ENCODE measurements at places on chromosomes 12 and 14. TPM values are rescaled to one million over a fixed set of nuclear protein-coding genes. Genes with fewer than 3 reads are reported as not detected.

DNA sequence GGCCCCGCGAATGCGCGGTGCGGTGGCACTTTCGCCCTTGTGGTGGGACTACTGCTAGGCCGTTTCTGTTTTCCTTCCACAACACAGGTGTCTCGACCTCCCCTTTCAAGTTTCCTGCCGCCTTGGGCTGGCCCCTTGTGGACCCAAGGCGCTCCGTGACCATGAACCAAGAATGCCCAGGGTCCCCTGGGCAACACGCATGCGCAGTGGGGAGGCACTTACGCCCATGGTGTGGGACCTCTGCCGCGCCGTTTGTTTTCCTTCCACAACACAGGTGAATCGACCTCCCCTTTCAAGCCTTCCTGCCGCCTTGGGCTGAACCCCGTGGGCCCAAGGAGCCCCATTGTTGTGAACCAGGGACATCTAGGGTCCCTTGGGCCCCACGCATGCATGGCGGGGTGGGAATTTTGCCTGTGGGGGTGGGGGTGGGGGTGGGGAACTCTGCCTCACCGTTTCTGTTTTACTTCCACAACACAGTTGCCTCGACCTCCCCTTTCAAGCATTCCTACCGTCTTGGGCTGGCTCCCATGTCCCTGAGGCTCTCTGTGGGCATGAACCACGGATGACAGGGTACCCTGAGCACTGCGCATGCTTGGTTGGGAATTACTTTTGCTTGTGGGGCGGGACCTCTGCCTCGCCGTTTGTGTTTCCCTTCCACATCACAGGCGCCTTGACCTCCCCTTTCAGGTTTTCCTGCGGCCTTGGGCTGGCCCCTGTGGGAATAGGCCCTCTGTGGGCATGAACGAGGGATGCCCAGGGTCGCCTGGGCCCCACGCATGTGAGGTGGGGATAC is 355.1 kb downstream of the ALG10 start:
- no peak for DNase-seq

DNA sequence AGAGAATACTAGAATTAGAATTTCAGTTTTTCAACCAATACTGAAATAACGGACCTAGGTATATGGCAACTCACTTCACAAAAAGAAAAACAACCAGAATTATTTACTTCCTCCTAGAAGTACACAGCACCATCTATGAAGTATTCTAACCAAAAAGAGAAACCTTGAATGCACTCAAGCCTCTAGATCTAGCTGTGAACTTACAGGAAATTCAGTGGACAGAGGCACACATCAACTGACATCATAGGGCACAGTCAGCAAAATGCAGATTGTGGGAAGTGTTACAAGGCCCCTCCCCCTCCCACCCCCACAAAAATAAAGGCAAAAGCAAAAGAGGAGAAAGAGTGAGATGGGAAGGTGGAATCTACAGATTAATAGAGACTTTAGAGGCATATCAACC is 102.4 kb downstream of the TMTC1 start:
- no peak for DNase-seq

GRCh38 chr12:67942724-67943123 is 46.5 kb upstream of the IFNG-AS1 start:
- no peak for DNase-seq

DNA sequence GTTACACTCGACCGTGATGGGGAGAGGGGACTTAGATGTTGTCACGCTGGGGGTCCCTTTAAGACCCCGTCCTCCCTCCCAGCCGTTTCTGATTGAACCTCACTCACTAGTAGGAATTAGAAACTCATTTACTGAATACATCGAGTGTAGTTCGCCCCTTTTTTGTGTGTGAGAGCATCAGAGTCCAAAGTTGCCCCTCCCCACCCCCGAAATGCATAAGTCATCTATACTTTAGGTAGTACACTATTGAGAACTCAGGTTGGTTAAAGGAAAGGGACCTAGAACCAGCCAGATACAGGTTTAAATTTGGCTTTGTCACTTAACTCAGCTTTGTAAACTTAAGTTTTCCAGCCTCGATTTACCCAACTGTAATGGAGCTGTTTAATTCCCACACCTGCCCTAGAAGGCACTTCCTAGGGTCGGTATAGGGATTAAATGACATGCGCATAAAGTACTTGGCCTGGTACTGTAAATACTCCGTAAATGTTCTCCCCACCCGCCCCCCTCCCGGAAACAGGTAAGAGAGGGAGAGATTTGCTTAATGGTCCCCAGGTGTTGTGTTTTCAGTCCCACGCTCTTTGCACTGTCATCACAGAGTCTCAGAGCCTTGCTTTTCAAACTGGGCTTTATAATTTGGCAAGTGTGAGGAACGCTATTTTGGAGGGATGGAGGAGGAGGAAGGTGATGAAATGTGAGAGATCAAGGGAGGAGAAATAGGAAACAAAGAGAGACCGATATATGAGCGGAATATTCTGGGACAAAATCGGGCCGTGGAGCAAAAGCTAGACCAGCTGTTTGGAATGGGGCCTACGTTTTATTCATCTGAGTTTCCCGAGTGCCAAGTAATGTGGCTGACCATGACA is 897 bp downstream of the SUDS3 start:
- DNase-seq, result no peak

- DNase-seq, result no peak
These were observed 28.6 kb downstream of the MAX start for GRCh38 chr14:65073605-65074201.

DNA sequence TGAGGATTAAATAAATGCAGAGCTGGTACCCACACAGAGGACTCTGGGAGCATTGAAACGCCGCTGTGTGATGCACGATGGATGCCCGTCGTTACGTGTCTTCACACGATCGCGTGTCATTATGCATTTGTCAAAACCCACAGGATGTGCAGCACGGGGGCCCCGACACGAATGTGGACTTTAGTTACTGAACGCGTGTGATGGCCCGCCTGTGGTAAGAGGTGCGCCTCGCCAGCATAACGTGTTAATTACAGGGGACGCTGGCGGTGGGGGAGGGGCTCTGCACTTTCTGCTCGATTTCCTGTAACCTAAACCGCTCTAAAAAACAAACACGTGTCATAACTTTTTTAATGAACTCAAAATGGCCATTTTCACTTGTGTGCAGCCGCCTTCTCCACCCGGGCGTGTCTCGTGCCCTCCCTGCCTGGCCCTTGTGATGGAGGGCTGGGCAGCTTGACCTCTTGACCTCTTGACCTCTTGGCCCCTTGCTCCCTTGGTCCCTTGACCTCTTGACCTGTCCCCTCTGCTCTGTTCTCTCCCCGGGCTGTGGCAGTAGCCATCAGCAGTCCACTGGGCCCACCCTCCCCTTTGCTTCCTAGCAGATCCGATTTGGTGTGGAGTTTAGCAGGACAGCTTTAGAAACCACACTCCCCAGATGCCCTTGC is 33.7 kb upstream of the GALNT9 start:
- peak; percentile 15 for DNase-seq

GRCh38 chr12:753611-754472 is 1.5 kb downstream of the WNK1 start:
- peak; percentile 64 for DNase-seq

PALS1 gene
- 4.0 TPM for polyA plus RNA-seq

DNA sequence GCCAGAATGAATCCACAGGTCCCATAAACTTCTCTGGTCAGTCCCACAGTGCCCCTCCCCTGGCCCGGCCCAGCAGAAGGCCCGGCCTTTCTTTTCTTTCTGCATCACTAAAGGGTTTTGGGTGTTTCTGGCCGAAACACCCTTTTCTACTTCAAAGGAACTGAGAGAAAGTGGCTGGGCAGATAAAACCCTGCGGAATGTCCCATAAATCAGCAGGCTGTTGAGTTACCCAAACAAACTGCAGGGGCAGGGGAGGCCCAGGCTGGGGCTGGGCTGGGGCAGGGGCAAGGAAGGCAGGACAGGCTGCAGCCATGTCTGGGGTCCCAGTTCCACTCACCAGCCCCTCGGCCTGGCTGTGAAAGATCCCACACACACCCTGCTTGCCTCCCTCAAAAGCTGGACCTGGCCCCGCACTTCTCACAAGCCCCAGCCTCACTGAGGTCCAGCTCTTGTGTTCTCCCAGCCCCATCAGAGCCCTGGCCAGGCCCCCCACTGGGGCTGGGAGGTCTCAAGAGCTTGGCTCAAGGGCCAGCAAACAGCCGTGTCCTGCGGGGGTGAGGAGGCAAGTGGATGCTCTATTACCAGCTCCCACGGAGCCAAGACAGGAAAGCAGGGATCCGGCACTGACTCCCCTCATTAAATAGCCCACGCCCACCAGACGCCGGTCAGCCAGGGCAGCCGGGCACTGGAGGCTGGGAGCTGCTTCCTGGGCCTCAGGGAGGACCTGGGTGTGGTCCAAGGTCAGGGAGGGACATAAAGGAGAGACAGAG is 41.9 kb downstream of the CCNK start:
- peak; percentile 53 for DNase-seq

DNA sequence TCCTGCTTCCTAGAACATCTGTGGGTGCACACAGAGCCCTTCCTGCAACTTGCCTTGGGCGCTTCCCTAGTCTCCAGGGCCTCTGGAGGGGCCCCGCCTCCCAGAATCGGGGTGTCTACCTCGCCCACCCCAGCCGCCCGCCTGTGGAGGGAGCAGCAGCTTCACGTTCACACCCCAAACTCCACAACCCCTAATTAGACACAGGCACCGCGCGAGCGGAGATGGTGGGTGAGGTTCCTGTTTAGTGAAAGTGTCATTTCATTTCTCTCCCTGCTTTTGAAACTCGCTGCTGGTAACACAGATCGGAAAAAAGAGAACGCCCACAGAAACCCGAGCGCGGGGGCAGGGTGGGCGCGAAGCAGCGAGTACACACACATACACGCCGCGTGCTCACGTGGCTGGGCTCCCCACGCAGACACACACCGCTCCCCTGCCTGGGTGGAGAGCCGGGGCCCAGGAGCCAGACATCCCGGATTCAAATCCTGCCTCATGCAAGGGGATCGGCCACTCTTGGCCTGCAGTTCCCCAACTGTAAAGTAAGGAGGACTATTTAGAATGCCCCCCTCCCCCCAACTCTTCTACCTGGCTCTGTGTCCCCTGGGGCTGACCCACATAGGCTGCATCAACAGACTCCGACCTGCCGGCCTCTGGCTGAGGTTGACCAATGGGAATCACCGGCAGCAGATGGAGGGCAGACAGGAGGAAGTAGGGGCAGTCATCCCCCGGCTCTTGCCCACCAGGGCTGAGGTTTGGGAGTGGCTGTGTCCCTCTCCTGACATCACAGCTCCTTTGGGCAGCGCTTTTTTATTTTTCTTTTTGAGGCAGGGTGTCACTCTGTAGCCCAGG is 79.2 kb upstream of the NCOR2 start:
- DNase-seq, result no peak

CMA1 gene
- polyA plus RNA-seq, result 0.19 TPM

HCAR2 gene
- 0.11 TPM for polyA plus RNA-seq

SH2B3 gene
- polyA plus RNA-seq, result 16.8 TPM

DNA sequence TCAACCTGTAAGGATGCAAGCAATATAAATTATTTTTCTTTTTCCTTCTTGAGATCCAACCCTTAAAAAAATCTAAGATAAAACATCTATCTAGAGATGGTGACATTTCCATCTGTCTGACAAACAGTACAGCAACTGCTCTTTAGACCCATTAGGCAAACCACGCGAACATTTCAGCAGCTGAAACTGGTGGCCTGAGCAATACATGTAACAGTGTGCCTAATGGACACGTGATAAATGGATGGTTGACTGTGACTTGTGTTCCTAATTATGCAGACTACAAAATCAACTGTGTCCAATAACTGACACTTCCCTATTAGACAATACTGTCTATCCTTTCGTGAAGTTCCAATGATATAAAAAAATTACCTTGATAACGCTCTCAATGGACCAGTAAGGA is 18.9 kb downstream of the E2F7 start:
- no peak for DNase-seq

NELL2 gene
- not detected for polyA plus RNA-seq

GALNT16 gene
- 48.6 TPM for polyA plus RNA-seq

All from heart left ventricle (tissue), 16 donors.